ENCODE measurements at places on chromosomes 12 and 14.

- DNase-seq: no peak
Measured at GRCh38 chr14:38941488-38941887, 161.5 kb downstream of the SEC23A start.

DNA sequence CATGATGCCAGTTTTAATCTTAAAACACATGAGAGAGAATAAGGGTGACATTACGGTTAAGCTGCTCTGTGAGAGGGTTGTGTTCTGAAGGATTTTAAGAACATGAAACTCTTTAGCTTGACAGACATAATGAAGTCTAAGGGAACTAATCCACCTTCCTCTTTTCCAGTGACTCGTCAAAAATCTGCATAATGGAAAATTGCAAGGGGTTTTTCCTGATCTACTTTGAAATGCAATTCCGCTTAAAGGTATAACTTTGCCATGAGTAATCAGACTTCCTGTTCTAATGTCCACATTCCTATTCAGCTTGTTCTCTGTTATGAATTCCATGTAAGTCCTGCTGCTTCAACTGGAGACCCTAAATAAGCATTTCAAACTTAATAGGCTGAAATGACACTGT lies at the start of gene ZNF705A:
ZNF705A (plus strand) TSS at position 171 of the 400 bp plus-strand sequence. CDS start 15,611 bp downstream, outside the sequence.
- no peak for DNase-seq

DNA sequence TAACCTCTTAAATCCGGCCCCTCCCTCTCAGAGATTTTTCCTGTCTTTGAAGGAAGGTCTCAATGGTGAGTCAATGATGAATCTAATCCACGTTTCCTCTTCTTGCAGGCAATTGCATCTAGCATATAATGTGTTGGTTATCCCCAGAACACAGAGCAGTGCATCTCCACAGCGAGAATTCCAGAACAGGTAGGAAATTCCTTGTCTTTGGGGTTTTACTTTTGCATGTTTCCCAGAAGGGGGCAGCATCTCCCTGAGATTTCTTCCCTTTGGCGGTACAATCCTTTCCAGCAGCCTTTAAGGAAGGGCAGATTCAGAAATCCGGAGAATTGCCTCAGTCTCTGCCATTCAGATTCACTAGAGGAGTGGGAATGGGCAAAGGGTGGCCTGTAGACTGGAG lies 128.0 kb downstream of the KCNA5 start:
- peak; percentile 12 for DNase-seq

DNA sequence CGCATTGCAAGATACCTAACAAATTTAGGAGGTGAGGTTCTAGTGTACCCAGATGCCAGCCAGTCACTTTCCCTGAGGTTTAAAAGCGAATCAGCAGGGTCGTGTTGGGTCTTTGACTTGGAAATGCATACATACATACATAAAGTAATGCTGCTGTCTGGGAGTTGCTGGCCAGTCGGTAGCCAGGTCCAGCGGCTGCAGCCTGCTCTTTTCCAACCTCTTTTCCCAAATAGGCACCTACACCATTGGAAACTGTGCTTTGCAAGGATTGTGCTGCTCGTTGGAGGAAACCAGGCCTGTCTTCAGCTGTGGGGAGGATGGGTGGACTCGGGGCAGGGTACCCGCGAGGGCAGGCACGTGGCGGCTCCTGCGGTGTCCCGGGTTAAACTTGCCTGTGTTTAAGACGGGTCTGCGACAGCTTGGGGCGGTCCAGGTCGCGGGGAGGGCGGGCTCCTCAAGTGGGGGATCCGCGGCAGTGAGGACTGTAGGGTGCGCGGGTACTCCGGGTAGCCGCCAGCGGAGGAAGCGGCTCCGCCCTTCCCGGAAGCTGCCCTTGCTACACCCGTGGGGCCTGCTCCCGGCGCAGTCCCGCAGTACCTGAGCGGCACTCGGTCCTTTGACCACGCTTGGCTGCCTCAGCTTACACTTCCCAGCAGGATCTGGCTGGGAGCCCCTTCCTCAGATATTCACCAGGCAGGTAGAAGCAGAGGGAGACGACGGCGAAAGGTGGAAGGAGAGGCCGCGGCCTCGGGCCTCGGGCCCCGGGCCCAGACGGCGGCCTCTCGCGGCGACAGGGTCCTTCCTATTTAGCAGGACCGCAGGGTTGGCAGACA lies 2.7 kb downstream of the TTC6 start:
- no peak for DNase-seq

GRCh38 chr12:72509891-72510290 lies 237.7 kb downstream of the TRHDE start:
- no peak for DNase-seq

DNA sequence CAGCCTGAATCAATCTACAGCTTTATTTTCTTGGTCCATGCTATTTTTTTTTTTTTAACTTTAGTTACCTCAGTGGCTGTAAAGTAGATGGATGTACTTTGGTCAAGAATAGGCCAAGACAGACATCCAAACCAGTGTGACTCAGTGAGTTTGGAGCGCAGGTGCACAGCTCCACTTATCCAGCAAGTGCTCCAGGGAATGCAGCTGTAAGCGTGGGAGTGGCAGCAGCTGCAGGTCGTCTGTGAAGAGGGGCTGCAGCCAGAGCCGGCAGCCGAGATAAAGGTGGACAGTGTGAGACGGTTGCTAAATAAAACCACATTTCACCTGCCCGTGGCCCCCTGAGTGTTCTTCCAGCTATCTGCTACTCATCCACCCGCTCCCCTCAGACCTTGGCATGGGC lies 1018.7 kb downstream of the AACS start:
- no peak for DNase-seq

DNA sequence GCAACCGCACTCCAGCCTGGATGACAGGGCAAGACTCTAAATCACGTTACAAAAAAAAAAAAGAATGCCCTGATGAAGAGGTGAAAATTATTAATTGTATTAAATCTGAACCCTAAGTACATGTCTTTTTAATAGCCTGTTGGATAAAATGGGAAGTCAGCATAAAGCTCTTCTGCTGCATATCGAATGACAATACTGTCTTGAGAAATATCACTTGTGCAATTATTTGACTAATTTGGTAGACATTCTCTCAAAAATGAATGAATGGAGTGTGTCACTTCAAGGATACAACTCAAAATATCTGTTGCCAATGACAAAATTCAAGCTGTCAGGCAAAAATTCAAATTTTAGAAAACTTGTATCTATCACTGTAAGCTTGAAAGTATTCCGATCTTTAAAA lies 38.9 kb downstream of the DNAI7 start:
- DNase-seq: no peak

- DNase-seq: no peak
Measured at GRCh38 chr12:30877105-30877875, 49.3 kb upstream of the TSPAN11 start.

- DNase-seq: no peak
Measured at GRCh38 chr12:52232203-52232673, 805 bp upstream of the KRT7 start.

DNA sequence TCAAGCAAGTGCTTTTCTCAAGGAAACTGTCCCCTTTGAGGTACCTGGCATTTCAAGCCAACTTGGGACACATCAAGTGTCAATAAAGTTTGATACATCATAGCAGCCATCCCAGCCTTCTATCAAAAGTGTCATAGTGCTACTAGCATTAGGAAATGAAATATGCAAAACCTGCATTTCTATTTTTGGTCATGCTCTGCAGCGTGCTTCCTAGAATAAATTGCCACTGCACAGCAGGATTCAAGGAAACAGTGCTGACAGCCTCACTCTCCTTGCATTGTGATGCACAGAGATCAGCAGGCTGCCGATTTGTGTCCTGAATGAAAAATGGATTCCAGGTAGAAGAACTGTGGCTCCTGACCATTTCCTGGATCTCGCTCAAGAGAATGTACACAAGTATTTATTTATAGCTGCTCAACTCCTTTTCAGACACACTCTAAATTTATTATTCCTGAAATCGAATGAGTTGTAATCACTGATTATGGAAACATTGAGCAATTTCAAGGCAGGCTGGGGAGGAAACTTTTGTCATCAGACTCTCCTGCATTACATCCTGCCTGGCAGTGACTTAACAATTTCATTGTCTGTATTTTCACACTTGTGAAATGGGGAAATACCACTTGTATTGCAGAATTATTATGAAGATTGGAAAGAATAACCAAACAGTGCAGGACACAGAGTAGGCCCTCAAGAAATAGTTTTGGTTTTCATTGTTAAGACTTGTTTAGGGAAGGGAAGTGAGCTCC lies 120.9 kb downstream of the SLC38A6 start:
- no peak for DNase-seq

DNA sequence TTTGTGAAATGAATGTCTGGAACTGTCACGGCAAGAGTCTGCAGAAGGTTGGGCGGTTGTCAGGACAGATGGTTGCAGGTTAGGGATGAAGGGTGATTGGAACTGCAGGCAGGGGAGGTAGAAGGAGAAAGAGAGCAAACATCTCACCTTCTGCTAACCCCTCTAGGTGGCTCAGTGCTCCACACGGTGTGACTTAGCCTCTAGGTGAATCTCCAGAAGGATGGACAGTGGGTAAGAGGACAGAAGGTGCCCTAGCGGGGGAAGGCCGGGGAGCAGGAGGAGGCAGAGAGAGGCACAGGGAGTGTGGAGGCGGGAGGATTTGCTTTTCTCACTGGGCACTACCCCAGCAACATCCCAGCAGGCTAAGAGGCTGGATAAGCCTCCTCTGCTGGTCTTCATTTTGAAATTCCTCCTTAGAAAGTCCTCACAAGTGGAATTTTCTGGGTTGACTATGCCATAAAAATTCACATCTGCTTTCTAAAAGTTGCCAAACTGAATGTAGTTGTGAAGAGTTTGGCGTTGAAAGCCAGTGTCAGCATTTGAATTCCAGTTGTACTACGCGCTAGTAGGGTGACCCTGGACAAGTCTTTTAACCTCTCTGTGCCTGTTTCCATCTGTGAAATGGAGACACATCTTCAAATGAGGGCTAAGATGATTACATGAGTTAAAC lies 10.7 kb upstream of the GPR68 start:
- peak; percentile 87 for DNase-seq

GRCh38 chr14:77041881-77042545 lies 13.5 kb upstream of the IRF2BPL start:
- DNase-seq: peak; percentile 84

DNA sequence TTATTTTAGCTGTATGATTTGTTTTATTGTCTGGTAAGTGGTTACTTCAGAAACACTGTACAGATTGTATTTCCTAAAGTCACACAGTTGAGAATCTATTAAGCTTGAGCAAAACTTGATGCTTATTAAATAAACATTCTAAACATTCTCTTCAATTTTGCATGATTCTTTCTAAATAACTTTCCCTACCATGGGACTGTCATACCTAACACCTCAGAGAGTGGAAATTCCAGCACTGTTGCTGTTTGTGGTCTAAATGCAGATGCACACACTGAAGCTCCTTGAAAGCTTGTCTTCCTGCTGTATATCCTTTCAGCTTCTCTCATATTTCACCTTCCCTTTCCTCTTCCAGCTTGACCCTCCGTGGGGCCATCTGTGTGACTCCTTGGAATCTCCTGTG lies 392.0 kb downstream of the LRIG3 start:
- DNase-seq: no peak

- DNase-seq: no peak
Measured at GRCh38 chr14:94124582-94125377, 4.6 kb downstream of the IFI27L2 start.

DNA sequence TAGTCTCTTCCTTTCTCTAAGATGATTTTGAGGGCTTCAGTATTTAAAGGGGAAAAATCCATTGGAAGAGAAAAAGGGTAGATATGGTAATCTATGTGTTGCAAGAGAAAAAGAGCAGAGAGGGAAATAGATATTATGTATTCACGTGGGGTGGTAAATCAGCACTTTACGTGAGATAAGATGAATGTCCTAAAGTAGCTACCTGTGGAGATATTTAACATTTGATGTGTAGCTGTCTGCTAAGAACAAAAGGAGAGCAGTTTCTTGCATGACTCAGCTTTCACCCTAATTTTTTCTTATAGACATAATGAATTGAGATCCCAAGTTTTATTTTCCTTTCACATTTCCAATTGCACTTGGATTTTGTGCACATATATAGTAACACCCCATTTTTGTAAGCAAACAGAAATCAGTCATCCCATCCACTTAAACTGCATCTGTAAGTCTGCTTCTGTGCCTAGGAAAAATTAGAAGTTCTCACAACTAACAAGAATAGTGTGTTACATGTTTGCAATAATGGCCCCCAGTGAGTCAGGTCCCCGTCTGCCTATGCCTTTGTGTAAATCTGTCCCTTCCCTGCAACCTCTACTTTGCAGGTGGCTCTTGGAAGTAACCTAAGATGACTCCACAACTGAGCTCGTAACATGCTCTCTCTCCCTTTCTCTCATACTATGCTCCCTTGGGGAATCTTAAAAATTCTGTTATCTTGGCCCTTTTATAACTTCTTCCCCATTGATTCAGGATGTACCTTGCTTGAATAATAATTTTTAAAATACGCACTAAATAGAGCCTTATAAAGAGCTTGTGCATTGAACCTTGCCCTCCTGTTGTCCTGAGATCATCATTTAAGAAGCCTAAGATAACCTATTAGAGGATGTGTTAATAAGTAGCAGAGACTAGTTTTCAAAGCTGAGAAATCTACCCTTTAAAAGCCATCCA lies 3.7 kb downstream of the TMTC3 start:
- no peak for DNase-seq

DNA sequence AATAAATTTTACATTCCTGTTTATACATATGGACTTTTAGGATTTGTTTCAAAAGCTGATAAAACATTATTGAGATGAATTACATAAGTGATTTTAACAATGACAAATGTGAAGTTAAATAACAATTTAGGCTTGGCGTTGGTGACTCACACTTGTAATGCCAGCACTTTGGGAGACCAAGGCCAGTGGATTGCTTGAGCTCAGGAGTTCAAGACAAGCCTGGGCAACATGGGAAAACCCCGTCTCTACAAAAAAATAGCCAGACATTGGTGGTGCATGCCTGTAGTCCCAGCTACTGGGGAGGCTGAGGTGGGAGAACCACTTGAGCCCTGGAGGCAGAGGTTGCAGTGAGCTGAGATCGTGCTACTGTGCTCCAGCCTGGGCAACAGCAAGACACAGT lies 7.4 kb downstream of the ACOT2 start:
- no peak for DNase-seq

GRCh38 chr12:132788375-132789098 lies 26.9 kb upstream of the ANKLE2 start:
- no peak for DNase-seq

- no peak for DNase-seq
Measured at GRCh38 chr14:54200726-54201125, 196.1 kb upstream of the CDKN3 start.

DNA sequence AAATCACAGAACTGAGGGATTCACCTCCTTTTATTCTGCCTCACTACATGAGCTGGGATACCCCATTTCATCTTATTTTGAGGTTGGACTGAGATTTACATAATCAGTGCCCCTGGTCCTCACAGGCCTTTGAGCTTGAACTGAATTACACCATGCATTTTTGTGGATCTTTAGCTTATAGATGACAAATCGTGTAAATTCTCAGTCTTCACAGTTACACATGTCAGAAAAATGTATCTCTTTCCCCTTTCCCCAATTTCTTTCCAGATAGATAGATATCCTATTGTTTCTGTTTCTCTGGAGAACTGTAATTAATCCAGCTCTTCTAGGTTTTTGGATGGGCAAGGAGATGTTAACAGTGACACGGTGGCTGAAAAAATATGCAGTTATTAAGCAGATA lies 1778.9 kb upstream of the SEL1L start:
- no peak for DNase-seq

DNA sequence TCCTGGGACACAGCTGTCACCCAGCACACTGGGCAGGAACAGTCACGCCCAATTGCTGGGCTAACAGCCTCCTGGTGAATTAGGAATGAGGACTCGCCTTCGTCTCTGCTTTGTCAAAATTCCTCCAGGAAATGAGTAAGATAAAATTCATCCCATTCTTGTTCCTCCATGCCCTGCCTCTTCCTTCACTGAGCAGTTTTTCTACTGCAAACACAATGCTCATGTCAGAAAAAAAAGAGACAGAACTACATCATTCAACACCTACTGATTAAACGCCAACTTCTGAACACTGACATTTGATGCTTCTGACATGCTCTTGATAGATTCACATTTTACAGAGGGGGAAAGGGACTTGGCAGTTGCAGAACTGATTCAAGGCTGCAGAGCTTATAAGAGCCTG lies 37.5 kb upstream of the DTX1 start:
- no peak for DNase-seq
